ENCODE measurements at places on chromosomes 5 and 9.

GRCh38 chr5:179227580-179228311 is 117.5 kb downstream of the ADAMTS2 start:
- DNase-seq = no peak

DNA sequence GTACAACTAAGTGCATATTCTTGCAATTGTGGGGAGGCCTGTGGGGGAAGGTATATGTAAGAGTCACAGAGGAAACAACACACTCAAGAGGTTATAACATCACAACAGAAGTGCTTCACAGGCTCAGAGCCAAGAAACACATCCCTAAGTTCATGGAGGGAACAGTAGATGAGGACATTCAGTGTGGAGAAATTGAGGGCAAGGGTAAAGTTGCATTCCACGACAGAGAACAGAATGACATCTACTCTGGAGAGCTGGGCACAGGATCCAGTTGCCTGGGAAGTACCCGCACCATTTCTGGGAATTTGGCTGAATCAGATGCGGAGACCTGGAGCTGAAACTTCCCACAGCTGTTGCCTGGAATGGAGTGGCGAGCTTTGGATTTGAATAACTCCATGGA is 197.2 kb downstream of the NXNL2 start:
- peak; percentile 92 for DNase-seq

- no peak for DNase-seq
Measured at GRCh38 chr5:79853028-79853427, 138.0 kb downstream of the MTX3 start.

DNA sequence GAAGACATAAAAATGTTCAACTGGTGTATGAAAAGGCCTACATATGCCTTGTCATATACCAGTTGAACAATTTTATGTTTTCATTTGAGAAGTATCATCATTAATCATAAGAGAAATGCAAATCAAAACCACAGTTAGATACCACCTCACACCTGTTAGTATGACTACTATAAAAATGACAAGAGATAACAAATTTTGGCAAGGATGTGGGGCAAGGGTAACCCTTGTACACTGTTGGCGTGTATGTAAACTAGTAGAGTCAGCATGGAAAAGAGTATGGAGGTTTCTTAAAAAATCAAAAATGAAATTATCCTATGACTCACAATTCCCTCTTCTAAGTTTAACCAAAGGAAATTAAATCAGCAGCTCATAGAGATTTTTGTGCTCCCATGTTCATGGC is 250.4 kb upstream of the ST8SIA4 start:
- DNase-seq = no peak

- no peak for DNase-seq
Measured at GRCh38 chr9:109278848-109279247, 42.0 kb downstream of the EPB41L4B start.

GRCh38 chr9:84254972-84255371 is 85.6 kb downstream of the SLC28A3 start:
- DNase-seq = no peak

DNA sequence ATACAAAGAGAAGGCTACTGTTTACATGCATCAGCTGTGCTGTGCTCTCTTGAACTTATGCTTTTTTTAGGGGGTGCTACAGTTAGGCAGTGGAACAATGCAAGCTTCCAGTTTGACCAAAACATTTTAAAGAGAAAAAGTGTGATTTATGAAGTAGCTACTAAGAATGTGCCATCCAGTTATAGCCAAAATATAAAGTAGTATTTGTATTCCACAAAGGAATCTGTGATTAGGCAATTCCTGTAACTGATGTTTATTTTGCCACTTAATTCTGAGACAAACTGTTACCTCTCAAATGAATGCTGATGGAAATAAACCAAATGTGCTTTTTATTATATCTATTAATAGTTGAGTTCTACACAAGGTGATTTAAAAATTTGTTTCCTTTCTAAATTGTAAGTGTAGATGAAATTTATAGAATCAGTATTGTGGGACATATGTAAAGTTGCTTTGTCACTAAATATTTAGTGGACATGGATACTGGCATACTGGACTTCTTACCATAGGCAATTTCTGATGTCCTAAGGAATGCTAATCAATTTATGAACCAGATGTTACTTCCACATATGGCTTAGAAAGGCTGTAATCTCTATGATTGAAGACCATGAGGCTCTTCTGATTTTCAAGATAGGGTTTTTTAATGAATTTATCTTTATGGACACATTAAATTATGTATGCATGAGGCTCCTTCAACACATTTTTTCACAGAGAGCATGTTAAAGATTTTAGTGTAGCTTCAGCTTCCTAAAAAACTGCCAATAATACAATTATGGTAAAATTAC is 410.2 kb downstream of the PRR16 start:
- DNase-seq = peak; percentile 41

DNA sequence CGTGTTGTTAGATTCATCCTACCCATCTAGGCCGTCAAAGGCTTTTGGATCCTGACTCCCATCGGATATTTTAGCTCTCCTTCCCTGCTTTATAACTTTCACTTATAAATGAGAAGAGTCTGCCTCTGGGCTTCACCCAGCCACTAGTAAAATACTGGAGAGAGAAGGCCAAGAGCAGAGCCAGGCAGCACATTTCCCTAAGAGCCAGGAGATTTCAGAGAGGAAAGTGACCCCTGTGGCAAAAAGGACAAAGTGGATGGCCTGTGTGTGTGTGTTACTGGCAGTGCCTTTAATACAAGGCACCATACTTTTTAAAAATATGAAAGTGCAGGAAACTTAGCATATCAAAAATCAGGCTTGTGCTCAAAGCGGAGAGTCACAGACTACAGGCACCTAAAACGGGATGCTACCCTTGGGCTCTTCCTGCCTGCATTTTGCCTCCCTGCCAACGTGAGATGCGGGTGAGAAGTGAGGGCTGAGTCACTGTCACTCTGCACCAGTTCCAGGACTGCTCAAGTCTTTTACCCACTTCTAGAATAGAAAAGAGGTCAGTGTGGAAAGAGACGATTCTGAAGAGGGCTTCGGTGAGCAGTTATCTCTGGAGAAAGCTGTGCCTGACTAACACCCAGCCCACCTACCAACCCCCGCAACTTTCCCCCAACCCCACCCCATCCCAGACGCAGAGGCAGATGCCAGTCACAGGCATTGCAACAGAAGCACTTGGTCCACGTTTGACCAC is 15.9 kb downstream of the NFIL3 start:
- no peak for DNase-seq

GRCh38 chr5:219991-220390 is 1.9 kb downstream of the SDHA start:
- no peak for DNase-seq

GRCh38 chr9:120755810-120756434 is 37.3 kb downstream of the FBXW2 start:
- peak; percentile 25 for DNase-seq

DNA sequence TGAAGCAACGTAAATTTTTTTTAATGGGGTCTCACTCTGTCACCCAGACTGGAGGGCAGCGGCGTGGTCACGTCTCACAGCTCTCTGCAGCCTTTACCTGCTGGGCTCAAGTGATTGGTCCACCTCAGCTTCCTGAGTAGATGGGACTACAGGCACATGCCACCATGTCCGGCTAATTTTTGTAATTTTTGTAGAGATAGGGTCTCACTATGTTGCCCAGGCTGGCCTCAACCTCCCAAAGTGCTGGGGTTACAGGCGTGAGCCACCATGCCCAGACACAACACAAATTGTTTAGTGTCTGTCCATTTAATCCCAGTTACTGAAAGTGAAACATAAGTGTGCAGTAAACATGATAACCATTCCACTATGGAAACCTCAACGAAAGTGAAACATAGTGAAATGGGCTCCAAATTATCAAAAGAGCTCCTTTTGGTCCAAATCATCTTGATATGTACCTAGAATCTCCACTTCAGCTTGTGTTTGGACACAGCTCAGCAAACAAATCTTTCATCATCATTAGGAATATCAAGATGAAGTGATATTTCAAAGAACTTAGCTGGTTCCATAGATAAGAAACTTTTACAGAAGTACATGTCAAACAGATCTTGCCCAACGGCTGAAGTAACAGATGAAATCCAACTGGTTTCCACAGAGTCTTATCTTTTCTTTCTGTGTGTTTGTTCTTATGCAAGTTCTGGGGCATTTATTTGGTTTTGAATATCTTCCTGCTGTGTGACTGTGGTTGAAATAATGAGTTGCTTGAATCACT is 41.2 kb upstream of the PLPP1 start:
- peak; percentile 13 for DNase-seq

DNA sequence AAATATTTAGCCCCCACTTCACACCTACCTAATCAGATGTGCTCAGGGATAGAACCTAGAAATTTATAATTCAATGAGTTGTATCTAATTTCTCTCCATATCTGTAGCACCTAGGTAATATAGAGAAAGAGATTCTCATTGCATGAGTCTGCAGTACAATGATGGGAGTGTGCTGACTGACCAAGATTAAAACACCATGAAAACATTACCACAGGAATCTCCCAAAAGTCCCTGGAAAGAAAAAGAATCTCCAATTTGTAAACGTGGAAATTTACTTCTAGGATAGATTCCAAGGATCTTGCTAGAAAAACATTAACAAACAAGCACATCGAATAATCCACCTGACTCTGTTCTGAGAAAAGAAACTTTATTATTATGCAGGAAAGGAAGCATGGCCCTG is 45.0 kb upstream of the DMRTA1 start:
- no peak for DNase-seq

DNA sequence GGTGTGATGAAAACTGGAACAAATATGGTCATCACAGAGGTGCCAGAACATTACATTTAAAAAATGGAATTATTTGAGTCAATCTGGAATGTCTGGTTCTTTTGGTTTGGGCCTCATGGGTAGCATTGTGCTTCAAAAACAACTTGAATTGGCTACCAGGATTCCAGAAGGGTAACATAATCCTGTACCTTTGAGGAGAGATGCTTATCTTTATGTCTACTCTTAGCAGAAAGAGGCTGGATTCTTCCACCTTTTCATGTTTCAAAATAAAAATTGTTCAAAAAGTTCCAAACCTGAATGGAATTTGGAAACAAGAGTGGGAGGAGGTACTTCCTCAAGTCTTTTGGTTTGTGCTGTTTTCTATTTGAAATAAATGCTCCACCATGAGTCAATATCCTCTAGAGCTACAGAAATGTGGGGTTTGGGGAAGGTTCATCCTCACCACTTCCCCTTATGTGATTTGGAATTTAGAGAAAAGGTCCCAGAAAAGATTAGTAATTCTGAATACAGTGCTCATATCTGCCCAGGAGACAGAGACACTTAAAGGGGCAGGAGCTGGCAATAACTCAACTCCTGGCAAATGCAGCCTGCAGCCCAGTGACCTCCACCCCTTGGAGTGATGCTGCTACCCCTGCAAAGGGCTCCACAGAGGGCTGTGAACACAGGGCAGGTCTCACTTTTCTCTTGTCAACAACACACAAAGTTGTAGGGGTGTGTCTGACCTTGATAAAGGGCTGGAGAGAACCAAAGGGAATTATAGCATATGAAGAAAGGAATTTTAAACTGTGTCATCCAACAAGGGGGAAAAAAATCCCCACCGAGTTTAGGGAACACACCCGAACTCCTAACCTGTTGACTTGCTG is 272.8 kb downstream of the CWC27 start:
- DNase-seq = no peak

GRCh38 chr5:19615661-19616060 is 372.3 kb downstream of the CDH18 start:
- DNase-seq = no peak

- DNase-seq = no peak
Measured at GRCh38 chr9:116262448-116262847, 108.9 kb downstream of the PAPPA start.

DNA sequence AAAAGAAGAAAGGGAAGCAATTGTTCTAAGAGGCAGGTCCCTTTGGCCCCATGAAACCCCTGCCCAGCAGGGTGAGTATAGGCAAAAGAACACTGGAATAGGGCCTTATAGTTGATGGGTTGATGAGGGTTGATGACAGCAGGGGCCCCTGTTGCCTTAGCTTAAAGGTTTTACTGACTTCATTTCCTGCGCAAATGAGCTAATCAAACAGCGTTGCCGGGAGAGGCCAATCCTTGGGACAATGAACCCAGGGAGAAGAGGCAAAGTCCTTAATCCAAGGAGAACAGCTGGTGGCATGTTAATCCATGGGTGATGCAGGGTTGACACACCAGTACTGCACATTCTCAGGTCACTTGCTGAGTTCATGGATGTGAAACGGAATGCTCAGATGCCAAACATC is 22.0 kb upstream of the EPB41L4B start:
- DNase-seq = no peak

GRCh38 chr9:27967210-27967609 is 393.9 kb upstream of the C9orf72 start:
- DNase-seq = no peak

GRCh38 chr5:16597946-16598694 is 18.7 kb downstream of the RETREG1 start:
- no peak for DNase-seq

DNA sequence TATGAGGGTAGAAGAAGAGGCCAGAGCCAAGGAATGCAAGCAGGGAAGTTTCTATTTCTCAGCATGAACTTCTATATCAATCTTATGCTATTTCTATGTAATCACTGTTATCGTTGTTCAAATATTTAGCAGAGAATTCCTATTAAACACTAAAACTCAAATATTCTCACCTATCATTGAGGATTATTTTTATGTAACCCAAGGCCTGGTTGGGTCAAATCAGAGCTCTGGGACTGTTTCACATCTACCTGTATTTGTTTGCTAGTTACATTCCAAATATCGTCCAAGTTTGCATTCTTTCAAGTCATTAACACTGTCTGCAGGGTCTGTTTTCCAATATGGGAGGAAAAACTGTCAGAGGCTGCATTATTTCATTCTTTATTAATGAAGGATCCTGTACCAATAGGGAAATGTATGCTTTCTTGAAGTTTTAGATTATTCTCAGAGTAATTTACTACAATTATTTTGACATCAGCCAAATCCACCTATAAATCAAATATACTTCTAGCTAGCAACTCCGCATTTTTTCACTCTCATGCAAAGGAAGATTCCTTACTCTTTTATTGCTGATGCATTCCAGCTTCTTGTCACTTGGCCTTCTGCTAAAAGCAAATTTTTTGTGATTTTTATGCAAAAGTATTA is 52.2 kb downstream of the LURAP1L start:
- no peak for DNase-seq

DNA sequence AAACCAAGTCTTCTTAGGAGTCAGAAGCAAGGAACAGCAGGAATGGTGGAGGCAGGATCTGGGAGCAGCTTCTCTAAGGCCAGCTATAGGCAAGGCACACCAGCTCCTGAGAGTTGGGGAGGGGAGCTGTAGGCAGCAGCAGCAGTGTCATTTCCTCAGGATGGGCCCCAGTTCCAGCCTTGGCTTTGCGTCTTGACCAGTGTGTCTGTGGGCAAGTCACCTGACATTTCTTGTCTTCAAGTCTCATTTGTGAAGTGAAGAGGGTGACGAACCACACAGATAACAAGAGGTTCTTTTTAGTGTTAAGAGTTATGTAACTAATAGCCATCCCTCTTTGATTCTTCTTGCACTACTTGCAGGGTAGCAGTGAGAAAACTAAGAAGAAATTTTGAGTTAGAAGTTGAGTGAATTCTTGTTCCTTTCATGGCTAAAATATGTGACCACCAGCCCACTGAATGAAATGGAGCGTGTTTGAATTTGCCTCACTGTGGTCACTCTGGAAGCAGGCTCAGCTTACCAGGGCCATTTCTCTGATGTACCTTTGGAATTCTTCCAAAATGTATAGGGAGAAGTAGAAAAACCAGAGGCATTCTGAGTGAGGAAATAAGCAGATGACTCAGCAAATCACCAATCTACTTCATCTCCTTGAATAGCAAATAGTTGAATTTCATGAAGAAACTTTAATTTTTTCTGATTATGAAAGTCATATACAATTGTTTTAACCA is 42.4 kb downstream of the RHOBTB3 start:
- DNase-seq = peak; percentile 58
